ENCODE measurements at places on chromosomes 1 and 21.

DNA sequence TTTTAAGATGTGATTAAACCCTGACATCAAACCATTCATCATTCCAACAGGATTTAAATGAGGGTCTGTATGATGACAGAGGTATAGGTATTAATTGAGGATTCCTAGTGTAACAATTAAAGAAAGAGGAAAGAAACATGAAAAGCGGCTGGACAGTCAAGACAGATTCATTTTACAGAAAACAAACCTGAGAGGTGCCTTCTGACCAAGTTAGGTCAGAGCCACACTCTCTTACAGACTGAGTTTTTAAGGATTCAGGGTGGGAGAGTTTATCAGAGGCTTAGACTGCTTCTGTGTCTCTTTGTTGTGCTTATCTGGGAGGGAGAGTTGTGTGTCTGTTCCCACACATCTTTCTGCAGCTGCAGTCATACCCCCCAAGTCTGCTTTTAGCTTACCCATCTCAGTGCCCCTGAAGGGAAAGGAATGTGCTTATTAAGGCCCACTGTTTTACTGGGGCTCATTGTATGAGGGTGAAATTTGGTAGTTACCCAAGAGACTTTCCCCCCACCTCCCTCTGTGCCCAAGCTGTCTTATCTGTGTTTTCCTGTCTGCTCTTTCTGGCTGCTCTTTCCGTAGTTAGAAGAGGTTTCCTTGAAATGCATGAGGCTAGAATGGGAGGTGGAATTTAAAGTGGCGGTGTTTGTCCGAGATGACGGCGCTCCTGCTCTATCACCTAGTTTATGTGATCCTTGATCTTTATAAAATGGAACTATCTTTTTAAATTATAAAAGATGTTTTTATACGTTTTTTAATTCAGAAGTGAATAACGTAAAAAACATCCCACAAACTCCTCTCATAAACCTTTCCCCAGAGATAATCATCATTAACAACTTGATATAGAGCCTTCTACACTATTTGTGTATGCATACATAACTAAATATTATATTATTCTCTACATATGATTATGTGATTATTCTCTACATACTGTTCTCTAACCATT is 96.0 kb upstream of the TNFSF4 start:
- no peak for DNase-seq

DNA sequence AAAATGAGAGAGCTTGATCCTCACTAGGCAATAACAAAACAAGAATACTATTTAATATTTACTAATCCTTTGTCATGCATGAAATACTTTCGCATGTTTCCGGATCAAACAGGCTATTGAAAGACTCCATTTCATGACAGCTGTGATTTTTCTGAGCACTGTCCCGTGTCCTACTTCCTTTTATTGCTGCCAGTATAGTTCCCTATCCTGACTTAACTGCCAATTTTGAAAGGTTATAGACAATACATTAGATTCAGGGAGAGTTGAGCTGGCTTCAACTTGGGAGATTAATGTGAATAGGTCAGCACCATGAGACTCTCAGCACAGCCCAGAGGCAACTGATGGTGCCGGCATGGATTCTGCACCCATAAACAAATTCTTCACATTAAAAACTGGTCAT is 225.8 kb downstream of the VAV3 start:
- DNase-seq, result no peak

- DNase-seq, result no peak
Observed at GRCh38 chr1:207186503-207186902, 82.5 kb downstream of the C4BPA start.

DNA sequence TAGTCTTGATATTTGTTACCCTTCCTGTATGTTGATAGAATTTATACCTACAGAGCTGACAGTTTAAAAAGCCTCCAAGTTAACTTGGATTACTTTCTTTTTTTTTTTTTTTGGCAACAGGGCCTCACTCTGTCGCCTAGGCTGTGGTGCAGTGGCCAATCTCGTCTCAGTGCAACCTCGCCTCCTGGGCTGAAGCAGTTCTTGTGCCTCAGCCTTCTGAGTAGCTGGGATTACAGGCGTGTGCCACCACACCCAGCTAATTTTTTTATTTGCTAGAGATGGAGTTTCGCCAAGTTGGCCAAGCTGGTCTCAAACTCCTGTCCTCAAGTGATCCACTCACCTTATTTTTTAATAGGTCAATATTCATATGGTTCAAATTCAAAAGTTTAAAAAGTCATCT is 32.7 kb downstream of the WDTC1 start:
- no peak for DNase-seq

DNA sequence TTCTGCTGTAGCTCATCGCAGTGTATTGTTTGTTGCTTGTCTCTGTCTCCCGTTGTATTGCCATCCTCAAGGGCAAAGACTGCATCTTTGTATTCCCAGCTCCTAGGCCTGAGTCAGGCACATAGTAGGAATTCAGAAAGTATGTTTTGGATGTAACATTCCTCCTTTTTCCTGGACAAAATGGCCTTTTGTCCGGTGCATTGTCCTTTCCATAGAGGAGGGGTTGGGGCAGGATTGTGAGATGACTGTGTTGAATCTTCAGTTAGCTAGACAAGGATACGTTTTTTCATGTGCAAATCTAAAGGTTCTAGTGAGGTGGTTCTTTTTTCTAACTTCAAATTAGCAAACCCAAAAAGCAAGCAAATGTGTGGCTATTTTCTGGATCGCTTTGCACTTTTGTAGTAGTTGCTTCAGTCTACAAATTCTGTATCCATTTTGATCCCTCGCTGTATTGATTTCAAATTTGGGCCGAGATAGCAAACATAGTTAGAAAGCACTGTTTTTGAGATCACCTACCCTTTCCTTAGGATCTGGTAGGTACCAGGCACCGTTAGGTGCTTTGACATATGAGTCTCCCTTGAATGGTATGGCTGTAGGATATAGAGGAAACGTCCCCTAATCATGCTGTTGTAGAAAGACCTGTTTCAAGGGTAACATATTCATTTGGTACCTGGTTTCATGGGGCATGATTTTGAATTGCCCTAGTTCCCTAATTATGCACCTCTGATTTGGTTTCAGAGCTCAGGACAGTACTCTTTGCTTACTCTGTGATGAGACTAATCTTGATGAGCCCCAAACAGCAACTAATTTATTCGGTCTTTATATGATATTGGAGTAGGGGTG is 1.2 kb downstream of the PPP1R8 start:
- no peak for DNase-seq

DNA sequence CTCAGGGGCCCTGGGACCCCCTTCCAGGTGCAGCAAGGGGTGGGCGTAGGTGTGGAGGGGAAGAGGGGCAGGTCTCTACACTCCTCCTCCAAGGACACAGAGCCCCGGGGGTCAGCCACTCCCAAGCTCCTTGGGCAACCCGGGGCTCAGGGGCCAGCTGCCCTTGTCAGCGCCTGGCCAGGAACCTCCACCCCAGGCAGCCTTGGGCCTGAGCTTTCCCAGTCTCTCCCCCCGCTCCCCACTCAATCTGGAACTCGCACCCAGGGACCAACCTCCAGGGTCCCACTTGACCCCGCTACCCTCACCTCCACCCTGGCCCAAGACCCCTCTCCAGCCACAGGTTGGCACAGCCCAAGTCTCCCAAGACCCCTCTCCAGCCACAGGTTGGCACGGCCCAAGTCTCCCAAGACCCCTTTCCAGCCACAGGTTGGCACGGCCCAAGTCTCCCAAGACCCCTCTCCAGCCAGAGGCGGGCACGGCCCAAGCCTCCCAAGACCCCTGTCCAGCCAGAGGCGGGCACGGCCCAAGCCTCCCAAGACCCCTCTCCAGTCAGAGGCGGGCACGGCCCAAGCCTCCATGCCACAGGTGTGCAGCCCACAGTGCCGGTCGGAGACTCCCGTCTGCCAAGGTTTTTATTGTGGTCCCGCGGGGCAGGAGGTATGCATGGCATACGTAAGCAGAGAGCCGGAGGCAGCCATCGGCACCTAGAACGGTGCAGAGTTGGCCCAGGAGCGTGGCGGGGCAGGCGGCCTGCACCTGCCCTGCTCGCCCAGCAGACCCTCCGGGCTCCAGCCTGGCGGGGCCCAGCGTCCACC is 3.0 kb downstream of the TNFRSF4 start:
- no peak for DNase-seq

GRCh38 chr1:225754940-225755641 is 22.5 kb upstream of the SRP9 start:
- DNase-seq, result peak; percentile 56

DNA sequence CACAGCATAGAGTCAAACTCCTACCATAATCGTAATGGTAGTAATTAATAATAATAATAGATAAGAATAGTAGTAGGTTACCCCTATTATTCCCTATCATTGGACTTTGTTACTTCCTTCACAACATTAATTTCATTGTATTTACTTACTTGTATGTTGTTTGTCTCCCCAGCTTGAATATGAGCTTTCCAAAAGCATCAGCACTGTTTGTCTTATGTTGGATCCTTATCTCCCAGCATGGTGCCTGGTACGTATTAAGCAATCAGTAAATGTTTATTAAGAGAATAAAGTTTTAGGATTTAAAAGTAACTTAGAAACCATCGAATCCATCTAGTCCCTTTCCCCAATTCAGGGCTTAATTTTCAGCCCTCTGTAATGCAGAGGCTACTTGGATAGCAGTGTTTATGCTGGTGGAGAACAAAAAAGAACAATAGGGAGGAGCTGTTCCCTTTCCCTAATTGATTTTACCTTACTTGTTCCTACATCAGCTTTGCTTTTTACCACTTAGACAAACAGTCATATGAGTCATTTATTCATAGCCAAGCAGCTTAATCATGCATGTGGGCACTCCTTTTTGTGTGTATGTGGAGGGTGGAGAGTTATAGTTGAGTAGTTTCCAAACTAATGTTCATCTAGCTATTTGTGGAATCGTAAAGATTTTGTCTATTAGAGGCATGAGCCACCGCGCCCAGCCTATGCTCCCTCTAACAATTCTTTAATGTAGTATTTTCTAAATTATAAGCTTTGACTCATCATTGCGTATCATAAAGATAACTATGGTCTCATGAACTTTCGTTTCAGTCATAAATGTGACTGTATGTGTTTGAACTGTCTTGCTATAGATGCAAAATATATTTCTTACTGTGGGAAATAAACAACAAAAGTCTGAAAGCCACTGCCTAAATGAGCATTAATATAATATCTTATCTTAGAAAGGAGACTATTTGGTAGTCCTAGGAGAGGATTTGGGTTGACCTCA is 20.9 kb upstream of the DR1 start:
- DNase-seq, result no peak

- DNase-seq, result no peak
Observed at GRCh38 chr1:30693822-30694221, 29.6 kb downstream of the MATN1 start.

DNA sequence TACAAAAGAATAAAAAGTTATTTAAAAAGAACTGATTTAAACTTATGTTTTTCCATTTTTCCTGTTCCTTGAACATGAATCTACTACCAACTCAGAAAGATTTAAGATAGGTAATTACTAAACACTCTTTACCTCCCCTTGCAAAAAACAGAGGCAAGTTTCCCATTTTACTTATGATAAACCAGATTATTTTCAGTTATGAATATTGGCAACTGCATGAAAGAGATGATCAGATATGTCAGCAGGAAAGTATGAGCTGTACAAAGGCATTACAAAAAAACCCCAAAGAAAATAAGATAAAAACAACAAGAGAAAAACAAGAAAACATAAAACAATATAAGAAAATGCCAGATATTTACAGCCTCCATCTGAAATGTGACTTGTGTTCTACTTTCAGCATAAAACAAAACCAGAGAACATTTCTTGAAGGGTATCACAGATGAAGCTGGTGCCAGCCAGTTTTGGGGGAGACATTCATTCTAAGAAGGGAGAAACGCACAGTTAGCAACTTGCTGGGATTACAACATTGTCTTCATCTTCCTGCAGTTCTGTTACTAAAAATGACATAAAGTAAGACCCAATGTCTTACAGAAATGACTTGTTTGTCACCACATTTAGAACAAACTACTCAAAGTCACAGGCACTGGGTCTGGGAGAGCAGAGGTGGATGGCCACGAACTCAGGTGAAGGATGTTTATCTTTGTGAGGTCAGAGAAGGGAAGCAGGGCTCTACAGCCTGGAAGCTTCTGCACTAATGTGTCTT is 19.1 kb downstream of the ZC3H12A start:
- no peak for DNase-seq

DNA sequence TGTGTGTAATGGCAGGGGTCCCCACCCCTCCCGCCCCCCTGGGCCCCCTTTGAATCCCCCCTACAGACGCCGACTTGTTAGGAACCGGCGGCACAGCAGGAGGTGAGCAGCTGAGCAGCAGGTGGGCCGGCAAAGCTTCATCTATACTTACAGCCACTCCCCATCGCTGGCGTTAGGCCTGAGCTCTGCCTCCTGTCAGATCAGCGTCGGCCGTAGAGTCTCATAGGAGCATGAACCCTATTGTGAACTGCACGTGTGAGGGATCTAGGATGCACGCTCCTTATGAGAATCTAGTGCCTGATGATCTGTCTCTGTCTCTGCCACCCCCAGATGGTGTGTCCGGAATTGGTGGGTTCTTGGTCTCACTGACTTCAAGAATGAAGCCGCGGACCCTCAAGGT is 14.9 kb upstream of the VPS26C start:
- no peak for DNase-seq

DNA sequence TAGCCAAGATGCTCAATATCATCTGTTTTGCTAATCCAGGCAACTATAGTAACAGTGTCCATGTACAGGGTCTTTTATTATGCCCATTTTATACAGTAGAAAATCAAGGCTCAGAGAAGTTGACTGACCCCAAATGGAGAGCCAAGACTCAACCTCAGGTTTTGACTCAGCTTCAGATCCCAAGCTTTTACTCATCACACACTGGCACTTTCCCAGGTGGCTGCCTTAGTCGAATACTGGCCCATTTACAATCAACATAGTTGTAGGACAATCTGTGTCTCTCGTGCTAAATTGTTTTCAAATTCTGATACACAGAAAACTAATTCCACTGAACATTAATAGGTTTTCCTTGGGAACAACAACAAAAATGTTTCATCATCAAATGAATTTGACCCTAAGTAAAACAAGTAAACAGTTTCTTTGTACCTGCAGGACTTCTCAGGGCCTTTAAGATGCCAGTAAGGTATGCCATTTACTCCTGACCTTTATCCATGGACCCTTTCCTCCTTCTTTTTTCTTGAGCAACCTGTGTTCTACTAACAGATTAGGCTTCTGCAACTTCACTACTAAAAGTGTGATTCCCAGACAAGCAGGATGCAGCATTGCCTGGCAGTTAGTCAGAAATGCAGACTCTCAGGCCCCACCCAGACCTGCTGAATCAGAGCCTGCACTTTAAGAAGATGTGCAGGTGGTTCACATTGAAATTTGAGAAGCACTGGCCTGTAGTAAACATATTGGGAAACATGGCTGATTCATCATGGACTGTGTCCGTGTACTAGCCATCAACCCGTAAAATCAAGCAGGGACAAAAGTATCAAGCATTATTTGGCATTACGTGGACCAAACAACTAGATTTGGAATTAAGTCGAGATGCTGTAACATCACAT is 128.8 kb downstream of the RRAGC start:
- no peak for DNase-seq
